ENCODE measurements at places on chromosomes 2 and 18. TPM values are rescaled to one million over a fixed set of nuclear protein-coding genes. Genes with fewer than 3 reads are reported as not detected.

Gene PFN4
- total RNA-seq = 1.0 TPM

Gene LCT
- total RNA-seq = 0.13 TPM

Gene CCNT2
- total RNA-seq = 49.5 TPM

Gene CREG2
- total RNA-seq = 23.6 TPM

Gene VWA3B
- not detected for total RNA-seq

Gene TRIM43
- not detected for total RNA-seq

Gene MAP3K19
- total RNA-seq = not detected

Gene PLGLB1
- total RNA-seq = 1.1 TPM

Gene REEP1
- total RNA-seq = 0.62 TPM

Gene TTC31
- total RNA-seq = 16.8 TPM

Gene EML6
- total RNA-seq = 0.90 TPM

Gene LHCGR
- total RNA-seq = not detected

Gene DYNAP
- not detected for total RNA-seq

GRCh38 chr2:31962757-31963361 is 47.9 kb downstream of the MEMO1 start:
- no peak for DNase-seq

DNA sequence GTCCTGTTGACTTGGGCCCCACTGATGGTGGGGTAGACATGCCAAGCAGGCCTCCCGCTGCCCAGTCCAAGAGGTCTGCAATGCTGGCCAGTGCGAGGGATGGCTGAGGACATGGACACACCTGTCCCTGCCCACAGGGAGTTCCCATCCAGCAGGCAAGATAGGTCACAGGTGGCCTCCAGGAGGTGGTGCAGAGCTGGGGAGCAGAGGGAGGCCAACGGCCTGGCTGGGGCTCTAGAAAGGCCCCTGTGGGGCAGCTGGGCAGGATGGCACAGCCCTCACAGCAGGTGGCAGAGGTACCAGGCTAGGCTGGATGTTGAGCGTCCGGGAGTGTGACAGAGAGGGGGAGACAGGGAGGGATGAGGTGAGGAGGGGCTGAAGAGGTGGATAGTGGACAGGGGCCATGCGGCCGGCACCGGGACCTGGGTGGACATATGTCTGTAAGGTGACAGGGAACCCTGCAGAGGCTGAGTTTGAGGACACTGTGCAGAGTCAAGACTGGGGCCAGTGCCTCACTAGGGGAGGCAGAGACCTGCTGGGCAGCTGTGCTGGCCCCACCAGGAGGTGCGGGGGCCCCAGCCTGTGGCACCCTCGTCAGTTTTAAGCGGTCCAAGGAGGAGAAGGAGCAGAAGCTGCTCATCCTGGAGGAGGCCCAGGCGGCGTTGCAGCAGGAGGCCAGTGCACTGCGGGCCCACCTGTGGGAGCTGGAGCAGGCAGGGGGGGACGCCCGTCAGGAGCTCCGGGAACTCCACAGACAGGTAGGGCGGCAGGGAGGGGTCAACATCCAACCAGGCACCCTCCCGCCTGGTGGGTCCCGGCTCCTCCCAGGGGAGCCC is 34.3 kb upstream of the SNED1 start:
- no peak for DNase-seq

DNA sequence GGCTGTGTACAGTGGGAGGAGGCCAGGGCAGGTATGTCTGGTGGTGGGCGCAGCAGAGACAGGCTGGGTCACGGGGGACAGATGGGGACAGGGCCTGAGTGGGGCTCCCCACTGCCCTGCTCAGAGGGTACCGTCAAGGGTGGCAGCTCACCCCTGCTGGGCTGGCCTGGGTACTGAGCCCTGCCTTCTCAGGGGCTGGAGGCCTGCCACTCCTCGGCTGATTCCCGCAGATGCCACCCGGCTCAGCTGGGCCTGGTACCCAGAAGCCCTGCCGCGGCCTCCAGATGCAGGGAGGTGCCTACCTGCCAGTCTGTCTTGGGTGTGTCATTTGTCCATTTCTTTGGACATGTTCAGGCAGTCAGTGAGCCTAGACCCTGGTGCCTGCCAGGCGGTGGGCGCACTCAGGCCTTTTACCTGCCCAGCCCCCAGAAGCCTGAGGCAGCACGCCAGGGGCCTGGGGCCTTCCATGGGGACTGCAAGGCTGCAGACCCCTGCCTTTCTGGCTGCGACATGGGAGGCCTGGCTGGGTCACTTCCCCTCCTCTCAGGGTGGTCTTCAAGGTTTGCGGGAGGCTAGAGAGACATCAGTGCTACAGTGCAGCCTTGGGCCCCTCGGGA is 3.3 kb downstream of the SNORC start:
- no peak for DNase-seq

- no peak for DNase-seq
Measured at GRCh38 chr2:238438856-238439849, 12.4 kb downstream of the ASB1 start.

DNA sequence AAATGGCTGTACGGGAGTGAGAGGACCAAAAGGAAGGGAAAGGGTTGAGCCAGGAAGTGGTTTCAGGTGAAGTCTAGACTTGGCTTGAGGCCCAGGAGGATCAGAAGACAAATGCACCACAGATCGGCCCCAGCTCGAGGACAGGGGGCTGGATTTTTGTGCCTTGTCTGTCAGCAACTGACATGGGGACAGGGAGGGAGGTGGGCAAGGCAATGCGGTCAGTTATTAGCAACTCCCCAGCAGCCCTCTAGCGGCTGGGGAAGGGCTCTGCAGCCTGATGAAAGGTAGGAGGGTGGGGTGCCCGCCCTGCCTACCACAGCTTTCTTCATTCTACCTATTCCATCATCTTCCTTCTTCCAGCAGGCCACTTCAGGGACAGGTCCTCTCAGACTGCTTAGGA is 50.0 kb downstream of the CPO start:
- DNase-seq = peak; percentile 32

DNA sequence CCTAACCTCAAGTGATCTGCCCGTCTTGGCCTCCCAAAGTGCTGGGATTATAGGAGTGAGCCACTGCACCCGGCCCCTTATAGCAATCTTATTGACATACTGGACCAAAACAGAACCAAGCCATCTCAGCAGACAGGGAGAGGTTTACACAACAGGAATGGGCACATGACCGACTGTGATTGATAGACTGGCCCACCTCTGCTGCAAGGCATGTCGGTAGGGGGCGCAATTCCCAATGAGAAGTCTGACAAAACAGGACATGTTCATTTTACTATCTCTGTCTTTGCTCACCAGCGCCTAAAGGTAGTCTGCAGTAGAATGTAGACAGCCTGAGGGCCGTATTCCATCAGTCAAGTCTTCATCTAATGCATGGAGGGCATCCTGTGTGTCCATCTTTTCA is 2.0 kb downstream of the LYPD6B start:
- peak; percentile 56 for DNase-seq

DNA sequence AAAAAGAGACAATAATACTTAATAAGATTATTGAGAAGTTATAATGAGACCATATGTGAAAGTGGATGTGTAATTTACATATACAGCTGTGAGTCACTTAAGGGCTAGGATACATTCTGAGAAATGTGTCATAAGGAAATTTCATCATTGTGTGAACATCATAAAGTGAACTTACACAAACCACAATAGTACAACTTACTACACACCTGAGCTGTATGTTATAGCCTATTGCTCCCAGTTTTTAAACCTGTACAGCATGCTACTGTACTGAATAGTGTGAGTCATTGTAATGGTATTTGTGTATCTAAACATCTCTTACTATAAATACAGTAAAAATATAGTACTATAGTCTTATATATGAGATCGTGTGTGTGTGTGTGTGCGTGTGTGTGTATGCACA is 1420.3 kb upstream of the PIK3C3 start:
- no peak for DNase-seq

- DNase-seq = no peak
Measured at GRCh38 chr2:33484042-33484621, 7.7 kb downstream of the RASGRP3 start.

GRCh38 chr18:23876921-23877320 is 137.6 kb upstream of the TTC39C start:
- DNase-seq = no peak

- DNase-seq = peak; percentile 43
Measured at GRCh38 chr18:57210107-57210715, 63.3 kb downstream of the BOD1L2 start.

DNA sequence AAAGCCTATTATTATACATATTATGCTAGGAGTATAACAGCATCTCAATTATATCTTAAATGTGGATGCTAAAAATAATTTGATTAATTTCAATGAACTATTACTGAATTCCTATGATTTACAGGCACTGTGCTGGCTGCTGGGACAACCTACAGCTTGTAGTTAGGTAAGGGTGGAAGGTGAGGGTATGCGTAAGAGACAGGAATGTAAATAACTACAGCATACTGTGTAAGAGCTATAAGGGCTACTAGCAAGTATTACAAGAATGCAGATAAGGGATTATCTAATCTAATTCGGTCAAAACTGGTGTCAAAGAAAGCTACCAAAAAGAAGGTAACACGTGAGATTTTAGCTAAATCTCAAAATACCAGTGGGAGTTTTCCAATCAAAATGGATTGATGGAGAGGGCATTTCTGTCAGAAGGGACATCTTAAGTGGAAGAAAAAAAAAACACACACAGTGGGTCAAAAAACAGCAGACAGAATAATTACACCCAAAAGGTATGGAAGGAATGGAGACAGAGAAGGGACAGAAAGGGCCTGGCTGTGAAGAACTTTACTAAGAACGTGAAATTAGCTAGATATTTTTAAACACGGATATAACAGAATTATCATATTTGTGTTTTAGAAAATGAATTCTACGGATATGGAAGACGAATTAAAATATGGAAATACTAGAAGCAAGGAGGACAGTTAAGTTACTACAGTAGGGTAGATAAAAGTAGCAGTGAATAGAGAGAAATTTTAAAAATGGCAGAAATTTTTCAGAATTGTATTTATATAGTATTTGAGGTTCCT is 47.1 kb downstream of the STRN start:
- DNase-seq = no peak

GRCh38 chr2:172437419-172438341 is 10.3 kb downstream of the ITGA6 start:
- DNase-seq = no peak

DNA sequence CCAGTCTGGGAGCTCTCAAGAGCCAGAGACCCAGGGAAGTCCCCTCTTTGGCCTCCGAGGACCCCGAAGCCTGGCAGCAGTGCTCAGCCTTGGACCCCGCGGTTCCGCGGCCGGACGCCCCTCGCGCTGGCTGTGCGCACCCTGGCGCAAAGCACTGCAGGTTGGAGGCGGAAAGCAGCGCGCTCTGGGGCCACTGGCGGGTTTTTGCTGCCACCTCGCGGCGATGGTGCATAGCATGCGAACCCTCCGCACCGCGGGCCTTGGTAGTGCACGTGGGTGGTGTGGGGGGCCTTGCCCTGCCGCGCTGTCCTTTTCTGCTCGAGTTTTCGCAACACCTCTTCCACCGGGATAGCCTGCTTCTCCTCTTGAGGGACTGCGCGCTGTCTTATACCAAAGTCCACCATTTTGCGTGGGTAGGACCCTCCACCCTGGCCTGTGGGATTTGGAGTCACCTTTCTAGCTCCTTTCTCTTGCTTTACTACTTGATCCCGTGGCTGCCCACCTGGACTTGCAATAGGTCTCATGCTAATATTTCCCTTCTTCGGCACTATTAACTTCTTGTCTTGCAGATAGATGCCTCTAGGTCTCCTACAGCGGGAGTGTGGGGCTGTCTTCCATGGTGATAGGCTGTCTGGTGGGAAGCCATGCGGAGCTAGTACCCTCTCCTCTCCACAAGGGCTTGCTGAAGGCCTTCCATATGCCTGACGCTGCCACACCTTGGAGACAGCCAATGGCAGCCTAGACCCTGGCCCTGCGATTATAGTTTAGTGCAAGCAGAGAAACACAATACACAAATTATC is 14.3 kb downstream of the SIX3 start:
- DNase-seq = peak; percentile 94

- DNase-seq = no peak
Measured at GRCh38 chr2:134202371-134202770, 51.5 kb upstream of the MGAT5 start.

DNA sequence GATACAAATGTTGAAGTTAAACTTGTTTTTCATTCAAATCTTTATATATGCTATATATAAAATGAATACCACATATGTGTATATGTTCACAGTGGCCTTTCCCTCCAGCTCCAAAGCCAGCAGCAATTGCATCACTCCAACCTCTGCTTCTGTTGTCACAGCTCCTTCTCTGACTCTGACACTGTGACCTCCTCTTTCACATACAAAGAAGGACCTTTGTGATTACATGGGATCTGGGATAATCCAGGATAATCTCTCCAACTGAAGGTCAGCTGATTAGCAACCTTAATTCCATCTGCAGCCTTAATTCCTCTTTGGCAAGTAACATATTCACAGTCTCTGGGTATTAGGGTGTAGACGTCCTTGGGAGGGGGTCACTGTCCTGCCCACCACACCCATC is 8.4 kb downstream of the FLACC1 start:
- DNase-seq = no peak

GRCh38 chr18:76932026-76932819 is 109.9 kb downstream of the ZNF236 start:
- peak; percentile 12 for DNase-seq

All from endothelial cell (in vitro differentiated cells).